ENCODE measurements at places on chromosomes 7 and 10.

DNA sequence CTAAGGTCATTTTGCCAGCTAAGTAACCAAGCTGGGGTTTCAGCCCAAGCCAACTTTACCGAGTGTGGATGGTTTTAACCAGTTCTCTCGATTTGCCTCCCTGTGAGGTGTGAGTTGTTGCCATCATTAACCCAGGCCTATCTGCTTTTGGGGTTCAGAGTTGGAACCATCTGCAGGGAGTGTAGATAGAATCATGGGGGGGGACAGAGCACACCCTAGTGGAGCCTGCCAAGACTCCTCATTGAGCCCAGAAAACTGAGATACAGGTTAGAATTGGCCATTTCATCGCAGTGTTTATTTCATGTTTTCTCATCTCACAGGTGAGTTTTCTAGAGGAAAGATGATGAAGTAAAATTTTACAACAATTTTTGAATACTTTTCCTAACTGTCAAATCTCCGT, 133.6 kb downstream of the SDK1 start:
- no peak for DNase-seq

GRCh38 chr7:151198945-151199848, 11.1 kb downstream of the H2BK1 start:
- DNase-seq, result no peak

DNA sequence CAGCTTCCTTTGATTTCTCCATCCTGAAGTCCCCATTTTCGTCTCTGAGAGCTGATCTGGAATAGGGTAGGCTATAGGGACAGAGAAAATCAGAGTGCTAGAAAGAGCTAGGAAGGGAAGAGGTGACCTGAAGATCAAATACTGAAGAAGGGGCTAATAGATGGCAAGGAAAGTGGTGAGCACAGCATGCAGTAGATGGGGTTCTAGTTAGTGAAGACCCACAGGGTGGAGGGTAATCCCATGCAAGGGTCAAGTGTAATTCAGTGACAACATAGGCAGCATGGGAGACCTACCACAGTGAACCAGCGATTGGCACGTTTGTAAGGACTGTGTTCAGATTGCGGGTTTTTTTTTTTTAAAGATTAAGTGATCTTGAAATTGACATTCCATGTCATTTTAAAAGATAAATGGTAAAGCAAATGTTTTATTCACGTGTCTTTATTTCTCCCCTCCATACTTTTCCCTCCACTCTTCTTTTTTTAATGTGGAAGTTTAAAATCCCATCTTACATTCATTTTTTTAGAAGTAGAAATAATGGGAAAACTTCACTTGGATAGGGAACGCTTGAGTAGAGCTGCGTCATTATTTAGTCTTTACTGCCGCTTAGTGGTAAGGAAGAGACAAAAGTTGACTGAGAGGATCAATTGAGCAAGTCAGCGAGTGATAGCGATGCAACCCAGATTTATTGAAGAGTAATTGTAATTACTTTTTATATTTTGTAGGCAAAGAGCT, 21.0 kb upstream of the ABI1 start:
- no peak for DNase-seq

DNA sequence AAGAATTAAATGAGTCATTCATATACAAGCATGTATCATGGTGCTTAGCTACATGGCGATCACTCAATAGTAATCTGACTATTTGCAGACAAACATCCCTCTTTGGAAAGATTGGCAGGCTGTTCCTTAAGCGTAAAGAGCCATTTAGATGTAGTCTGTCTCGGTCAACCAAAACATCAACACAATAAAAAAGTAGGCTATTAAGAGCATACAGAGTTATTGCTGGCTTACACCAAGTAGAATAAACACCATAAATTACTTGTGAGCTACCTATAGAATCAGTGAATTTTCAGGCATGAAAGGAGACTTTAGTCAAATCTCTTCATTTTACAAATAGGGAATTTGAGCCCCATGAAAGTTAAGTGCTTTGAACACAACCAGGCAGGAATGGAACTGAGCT, 171.7 kb upstream of the FAM171A1 start:
- no peak for DNase-seq

DNA sequence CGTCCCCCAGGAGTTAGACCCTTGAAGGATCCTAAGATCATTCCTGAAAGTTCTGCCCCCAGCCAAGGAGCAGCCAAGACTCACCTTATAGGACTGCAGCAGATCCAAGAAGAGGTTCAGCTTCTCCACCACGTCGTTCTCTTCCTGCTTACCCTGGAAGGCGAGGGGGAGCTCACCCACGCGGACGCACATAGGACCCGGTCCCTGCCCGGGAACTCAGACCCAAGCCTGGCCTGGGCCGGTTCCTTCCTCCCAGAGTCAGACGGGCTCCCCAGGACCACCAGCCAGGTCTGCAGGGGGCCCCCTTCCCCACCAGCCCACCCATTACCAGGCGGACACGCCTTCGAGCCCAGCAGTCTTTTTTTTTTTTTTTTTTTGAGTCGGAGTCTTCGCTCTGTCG, 15.6 kb downstream of the NUDT1 start:
- DNase-seq, result no peak

- DNase-seq, result no peak
These were observed 10.2 kb downstream of the LMTK2 start for GRCh38 chr7:98116656-98117461.

DNA sequence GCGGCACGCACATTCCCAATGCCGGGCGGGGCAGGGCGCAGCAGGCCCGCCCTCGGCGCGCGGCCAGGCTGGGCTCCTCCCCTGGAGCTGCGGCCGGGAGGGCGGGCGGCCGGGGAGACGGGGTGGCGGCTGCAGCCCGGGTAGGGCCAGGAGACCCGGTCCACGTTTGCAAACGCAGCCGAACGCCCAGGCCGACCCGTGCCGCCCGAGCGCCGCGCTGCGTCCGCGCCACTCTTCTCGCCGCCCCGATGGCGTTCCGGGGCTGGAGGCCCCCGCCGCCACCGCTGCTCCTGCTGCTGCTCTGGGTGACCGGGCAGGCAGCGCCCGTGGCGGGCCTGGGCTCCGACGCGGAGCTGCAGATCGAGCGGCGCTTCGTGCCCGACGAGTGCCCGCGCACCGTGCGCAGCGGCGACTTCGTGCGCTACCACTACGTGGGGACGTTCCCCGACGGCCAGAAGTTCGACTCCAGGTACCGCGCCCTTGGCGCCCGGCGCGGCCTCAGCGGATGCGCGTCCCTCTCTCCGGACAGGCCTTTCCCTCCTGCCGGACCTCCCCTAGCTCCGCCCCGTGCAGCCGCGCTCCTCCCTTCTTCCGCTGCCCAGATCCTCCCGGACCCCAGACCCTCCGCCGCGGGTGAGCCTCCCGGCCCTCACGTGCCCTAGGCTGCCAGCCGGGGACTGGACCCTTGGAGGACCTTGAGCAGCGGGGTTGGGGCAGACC, at the start of gene FKBP9:
Gene FKBP9, plus strand, starts transcription at position 115 of the 720 bp plus-strand sequence. Its CDS starts 134 bp downstream, at position 249.
- peak; percentile 97 for DNase-seq

GRCh38 chr7:153433223-153433622, 619.0 kb upstream of the DPP6 start:
- no peak for DNase-seq

- no peak for DNase-seq
These were observed 181.4 kb downstream of the AKR1D1 start for GRCh38 chr7:138257459-138258196.

- no peak for DNase-seq
These were observed 9.4 kb upstream of the TES start for GRCh38 chr7:116200963-116201362.

DNA sequence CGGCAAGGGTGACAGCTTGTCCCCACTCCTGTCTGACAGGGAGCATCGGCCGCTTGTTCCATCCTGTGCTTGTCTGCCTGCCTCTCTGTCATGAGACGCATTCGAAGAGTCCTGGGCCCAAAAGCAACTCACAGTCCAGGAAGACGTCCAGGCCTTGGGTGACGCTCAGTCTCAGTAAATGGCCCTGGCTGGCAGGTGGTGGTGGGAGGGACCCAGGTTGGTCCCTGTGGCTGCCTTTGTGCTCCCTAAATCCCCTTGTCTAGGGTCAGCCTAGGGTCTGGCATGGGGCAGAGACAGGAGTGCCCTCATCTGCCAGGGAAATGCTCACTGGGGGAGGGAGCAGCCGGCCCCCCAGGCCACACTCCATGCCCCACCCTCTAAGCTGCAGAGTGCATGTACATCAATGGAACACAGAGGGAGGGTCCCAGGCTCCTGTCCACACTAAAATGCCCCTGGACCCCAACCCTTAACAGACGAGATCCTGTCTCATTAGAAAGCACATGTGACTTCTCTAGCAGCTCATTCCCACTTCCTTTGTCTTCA, 295.2 kb upstream of the ZNF32 start:
- DNase-seq, result no peak

DNA sequence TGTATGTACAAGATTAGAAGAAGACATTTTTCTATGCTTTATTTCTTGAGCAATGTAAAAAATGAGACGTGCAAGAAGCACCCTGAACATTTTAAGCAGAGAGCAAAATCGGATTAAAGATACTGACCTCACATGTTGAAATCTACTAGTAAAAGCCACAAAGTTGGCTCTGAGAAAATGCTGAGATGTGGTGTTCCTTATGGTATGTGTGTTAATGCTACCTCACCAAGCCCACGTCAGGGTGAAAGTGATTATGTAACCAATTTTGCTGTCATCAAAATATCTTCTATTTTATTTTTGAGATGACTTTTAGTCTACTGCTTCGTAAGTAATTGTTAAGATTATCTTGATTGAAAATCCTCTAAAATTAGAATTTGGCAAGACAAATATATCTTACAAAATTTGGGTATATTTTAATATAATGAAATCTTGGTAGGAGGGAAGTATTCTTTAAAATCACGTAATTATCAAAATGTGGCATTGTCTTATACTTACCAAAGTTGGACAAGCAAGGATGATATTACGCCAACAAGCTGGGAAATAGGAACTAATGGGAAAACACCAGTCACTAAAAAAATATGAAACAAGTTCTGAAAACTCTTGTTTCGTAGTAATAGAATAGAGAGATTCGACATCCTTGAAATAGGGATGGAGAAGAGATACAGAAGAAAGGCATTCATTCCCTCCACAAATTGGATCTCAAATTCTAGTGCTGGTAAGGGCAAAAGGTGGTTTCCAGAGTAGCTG, 5.8 kb downstream of the ADO start:
- DNase-seq, result no peak

DNA sequence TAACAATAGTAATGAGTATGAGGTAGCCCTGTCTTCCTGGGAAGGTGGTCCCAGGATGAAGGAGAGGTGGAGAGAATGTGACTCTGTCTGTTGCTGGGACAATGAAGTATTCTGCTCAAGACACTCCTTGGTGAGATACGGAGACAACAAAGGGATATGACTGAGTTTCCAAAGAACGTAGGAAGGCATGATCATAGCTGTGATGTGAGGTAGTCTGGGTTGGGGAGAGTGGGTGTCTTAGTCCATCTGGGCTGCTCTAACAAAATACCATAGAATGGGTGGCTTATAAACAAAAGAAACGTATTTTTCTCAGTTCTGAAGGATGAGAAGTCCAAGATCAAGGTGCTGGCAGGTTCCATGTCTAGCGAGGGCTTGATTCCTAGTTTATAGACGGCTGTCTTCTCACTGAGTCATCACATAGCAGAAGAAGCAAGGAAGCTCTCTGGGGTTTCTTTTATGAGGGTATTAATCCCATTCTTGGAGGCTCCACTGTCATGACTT, 84.9 kb upstream of the RHOBTB1 start:
- DNase-seq, result no peak

- no peak for DNase-seq
These were observed 9.9 kb downstream of the LIPA start for GRCh38 chr10:89241486-89242344.

DNA sequence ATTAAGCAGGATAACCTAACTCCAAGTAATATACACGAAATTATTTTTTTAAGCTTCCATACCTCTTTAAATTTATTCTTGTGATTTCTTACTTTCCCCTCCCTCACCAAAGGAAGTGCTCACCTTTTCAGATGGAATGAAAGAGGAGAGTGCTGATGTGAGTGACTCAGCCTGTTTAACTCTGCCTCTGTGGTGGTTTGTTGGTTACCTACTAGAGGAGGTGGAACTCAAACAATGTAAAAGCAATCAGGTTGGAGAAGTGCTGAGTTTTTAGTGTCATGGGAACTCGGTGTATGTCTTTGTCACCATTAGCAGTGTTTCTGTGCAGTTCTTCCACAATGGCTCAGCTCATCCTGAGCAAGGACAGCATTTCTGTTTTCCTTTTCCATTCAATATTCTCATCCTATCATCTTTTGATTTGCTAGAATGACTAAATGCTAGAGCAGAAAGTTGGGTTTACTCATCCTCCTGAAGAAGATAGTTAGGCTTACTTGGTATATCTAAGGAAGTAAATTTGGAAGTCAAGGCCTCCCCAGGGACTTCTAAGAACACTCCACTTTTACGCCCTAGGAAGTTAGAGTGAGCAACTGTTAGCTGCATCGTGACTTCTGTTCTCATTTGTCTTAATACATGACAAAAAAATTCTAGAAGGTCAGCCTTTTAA, 6.0 kb downstream of the ADD3 start:
- DNase-seq, result no peak

DNA sequence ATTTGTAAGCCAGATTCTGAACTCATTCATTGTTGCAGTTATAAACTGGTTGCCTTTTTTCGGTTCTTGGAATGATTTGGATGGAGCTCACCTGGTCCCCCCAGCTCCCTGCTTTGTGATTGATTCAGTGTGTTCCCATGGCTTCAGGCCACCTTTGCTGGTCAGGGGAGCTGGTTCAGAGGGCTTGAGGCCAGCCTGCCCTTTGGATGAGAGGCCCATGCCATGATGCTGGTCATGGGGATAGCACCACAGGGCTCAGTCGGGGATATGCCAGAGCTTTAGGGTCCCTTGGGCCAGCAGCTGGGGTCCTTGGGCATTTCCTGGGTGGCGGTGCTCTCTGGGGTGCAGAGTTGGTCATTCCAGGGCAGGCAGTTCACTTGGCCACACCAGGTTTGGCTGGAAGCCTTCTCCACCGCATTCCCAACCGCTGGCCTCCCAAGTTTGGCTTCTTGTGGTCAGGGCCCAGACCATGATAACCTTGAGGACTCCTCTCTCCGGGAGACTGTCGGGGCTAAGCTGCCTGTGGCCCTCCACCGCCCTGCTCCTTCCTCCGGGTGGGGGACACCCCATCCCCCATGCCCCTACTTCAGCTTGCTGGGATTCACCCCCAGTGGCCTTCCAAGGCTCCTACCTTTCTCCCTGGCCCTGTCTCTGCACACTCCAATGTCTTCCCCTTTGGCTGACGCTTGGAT, 65.1 kb downstream of the MGMT start:
- no peak for DNase-seq
